ENCODE measurements at places on chromosomes 7 and 10.

DNA sequence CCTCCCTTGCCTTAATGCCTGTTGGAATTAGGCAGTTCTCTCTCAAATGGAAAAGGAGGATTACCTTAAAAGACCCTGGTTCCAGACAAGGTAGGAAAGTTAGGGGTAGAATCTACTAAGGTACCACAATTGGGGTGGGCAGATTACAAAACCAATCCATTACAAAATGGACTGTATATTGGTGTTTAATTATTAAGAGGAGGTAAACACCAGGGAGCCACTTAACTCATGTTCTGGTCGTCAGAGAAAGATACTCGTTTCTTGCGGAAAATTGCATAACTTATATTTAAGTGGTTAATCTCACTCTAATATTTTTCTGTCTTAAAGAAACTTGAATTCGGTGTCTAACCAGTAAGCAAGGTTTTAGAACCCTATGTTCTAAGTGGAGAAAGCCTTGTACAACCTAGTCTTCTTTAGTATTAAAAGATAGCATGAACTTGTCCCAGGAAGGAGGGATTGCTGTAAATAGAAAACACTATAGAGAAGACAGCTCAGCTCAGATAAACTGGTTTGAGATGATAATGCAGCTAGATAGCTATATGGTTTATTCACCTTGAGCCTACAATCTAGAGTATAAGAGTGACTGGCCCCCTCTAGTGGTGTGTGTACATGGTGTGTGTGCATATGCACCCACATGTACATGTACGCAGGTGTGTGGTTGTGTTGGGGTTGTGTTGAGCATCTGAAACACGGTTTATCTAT, 58.0 kb upstream of the STRIP2 start:
- DNase-seq, result peak; percentile 6

- no peak for DNase-seq
These were observed 268.0 kb downstream of the DYNC1I1 start for GRCh38 chr7:96040250-96040772.

- no peak for DNase-seq
These were observed 18.5 kb downstream of the SFTPA1 start for GRCh38 chr10:79628988-79629954.

DNA sequence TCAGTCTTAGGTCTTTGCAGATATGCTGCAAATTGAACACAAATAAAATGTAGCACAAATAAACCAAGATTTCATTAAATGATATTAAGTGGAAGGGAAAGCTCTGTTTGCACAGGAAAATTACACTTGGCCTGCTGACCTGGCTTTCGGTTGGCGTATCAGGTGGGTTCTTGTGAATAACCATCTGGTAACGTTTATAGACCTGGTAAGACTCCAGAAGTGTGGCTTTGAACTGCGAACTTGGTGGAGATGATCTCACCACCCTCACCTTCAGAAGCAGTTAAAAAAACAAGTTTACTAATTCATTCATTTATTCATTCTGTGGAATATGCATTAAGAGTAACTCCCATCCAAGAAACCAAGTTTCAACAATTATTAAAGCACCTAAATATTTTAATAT, 28.1 kb downstream of the ATE1 start:
- no peak for DNase-seq

- DNase-seq, result no peak
These were observed 62.9 kb upstream of the MKRN1 start for GRCh38 chr7:140542228-140542603.

GRCh38 chr7:47497367-47498096, 84.4 kb downstream of the TNS3 start:
- peak; percentile 23 for DNase-seq

DNA sequence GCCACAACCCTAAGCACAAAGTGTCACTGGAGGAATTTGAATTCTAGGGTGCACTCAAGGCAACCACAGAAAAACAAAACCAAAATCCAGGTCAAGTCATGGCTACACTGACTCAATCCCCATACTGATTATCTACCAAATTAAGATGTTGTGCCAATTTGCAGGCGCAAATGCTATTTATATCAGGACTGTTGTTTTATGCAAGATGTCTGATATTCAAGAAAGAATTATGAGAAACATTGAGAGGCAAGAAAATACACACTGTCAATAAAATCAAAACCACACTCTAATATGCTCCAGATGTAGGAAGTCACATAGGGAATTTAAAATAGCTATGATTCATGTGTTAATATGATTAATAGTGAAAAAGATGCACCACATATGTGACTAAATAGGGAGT, 141.3 kb upstream of the MINDY3 start:
- DNase-seq, result no peak

- no peak for DNase-seq
These were observed 194.3 kb upstream of the MBL2 start for GRCh38 chr10:52966904-52967303.

GRCh38 chr7:24729365-24730017, 27.8 kb downstream of the GSDME start:
- no peak for DNase-seq

DNA sequence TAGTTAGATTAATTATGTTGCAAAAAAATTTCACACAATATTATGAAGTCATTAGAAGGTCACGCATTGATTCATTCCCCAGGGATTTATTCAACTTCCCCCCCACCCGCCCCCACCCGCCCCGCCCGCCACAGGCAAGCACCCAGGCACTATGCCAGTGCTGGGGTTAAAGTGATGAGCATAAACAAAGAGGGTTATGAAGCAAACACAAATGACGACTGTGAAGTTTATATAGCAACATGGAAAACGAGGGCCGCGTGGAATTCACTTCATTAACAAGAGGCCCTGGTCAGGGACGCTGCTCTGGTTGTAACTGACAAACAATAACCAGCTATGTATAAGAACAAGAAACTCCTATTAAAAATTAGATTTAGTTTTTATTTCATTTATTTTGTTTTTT, 656.5 kb upstream of the COBL start:
- DNase-seq, result no peak

- no peak for DNase-seq
These were observed 132.7 kb upstream of the CXCL12 start for GRCh38 chr10:44517635-44518034.

GRCh38 chr10:127123626-127124025, 72.8 kb downstream of the INSYN2A start:
- no peak for DNase-seq

DNA sequence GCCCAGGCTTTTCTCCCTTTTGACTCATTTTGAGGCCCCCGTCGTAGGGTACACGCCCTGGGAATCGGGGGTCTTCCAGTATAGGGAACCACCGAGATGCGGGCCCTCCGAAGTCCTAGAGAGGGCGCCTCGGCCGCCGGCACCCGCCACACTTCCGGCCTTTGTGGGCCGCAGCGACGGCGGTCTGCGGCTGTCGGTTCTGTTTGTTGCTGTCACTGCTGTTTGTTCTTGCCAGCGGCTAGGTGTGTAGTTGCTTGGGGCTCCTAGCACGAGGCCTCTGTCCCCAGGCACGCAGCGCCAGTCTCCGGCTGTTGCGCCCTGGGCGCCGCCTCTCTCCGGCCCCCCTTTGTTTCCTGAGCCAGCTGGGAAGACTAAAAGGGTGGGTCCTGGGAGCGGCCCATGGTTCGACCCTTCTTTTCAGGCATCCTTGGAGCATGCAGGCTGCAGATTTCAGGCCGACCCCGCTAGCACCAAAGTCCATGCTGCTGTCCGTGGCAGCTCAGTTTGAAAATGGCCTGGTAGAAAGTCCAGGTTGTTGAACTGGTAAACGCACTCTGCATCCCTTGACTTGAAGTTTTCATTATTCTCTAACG, 17.8 kb upstream of the ZKSCAN1 start:
- no peak for DNase-seq

- DNase-seq, result peak; percentile 27
These were observed 34.4 kb downstream of the PLEKHA8 start for GRCh38 chr7:30062587-30062986.

DNA sequence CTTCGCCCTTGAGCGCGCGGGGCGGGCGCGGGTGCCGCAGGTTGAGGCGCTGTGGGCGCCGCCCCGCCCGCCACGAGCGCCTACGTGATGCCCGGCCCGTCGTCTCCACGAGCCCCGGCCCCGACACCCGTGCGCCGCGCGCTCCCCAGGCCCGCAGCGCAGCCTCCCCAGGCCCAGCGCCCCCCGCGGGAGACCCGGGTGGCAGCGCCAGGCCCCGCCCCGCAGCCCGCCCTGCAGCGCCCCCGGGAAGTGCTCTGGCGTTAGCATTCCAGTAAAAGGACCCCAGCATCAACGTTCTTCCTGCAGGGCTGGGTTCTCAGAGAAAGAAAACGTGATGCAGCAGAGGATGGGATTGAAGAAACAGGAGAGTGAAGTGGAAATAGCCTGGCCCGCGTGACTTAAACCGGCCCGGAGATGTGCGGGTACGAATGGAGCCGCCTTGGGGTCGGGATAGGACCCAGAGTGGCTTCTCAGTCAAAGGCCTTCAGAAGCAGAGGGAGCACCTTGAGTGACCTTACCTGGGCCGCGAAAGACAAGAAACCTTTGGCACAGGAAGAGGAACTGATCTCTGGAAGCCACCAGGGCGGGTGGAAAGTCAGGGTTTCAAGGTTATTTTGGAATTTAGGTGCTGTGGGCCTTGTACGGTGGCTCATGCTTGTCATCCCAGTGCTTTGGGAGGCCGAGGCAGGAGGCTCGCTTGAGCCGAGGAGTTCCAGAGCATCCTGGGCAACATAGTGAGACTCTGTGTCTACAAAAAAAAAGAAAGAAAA, 1.8 kb downstream of the PFKP start:
- no peak for DNase-seq

DNA sequence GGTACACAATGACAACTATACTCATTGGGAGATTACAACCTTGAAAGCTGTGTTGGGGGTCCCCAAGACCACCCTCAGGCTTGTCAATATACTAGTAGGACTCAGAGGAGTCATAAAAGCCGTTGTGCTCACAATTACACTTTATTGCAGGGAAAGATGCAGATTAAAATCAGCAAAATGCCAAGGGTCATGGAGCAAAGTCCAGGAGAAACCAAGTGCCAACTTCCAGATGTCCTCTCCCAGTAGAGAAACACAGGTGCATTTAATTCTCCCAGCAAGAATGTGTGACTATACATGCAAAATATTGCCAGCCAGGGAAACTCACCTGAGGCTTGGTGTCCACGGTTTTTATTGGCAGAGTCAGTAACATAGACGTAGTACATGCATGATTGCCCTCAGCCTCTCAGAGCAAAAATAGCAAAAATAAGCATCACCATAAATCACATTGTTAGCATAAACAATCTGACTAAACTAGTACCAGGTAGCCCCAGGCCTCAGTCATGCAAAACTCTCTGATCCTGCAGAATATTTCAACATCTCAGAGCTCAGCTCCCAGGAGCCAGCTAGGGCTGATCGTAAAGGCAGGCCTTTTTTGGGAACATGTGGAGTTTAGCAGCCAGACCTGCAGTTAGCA, 50.7 kb downstream of the VIM start:
- no peak for DNase-seq

Measured in NCI-H2081 (cell line).